ENCODE measurements at places on chromosomes 5 and 9. TPM values are rescaled to one million over a fixed set of nuclear protein-coding genes. Genes with fewer than 3 reads are reported as not detected.

ENTREP1 gene
- 3.0 TPM for total RNA-seq

PCDHGB1 gene
- total RNA-seq, result 1.7 TPM

TXN gene
- total RNA-seq, result 498 TPM

BRD9 gene
- 22.3 TPM for total RNA-seq
